ENCODE measurements at places on chromosomes 12 and 14.

- peak; percentile 59 for DNase-seq
Observed at GRCh38 chr12:121697093-121697698, 15.4 kb upstream of the TMEM120B start.

GRCh38 chr14:29941401-29941800, 13.8 kb upstream of the PRKD1 start:
- DNase-seq = no peak

DNA sequence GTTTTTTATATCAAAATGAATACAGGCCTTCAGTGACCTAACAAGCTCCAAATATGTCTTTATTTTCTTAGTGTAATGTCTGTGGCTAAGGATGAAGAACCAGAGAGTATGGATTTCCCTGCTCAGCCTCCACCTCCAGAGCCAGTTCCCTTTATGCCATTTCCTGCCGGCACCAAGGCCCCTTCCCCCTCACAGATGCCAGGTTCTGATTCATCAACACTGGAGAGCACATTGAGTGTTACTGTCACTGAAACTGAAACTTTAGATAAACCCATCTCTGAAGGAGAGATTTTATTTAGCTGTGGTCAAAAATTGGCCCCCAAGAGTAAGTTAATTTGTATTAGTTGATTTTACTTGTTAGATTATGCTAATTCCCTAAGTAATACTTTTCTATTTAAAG, 61.0 kb downstream of the KIAA0586 start:
- no peak for DNase-seq

GRCh38 chr14:89214221-89214965, 202.6 kb downstream of the FOXN3 start:
- no peak for DNase-seq

GRCh38 chr12:80837342-80837978, 100.3 kb downstream of the LIN7A start:
- peak; percentile 60 for DNase-seq

DNA sequence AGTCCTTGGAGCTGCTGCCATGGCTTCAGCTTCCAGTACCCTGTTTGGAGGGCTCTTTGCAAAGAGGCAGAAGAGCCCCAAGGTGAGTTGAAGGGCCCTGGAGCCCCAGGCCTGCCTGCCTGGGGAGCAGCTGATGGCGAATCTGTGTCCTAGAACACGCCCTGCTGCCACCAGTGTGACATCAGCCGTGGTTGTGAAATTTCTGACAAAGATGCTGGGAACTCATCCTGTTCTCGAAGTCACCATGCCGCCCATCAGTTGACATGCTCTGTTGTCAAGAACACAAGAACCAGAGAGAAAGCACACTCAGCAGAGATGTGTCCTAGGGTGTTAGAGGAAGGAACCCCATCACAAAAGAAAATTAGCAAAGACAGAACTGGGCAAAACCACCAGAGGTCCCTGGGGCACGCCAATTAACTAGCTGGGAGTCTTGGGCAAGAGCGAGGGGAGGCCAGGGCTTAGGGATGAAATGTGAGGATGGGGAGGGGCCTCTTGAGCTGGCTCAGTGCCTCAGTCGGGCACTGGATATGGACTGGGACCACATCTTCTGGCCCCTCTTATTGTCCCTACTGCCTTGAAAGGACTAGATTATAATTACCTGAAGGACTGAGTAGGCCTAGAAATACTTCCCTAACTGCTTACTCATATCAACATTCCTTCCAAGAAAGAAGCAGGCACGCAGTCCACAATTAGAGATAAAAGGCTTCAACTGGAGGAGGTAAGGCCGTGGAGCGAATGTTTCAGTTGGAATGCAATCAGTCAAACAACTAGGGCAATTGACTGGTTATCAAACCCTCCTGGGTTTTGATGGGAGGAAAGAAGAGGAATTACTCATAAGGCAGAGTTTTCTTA, 163.1 kb downstream of the CACNA1C start:
- no peak for DNase-seq

- DNase-seq = no peak
Observed at GRCh38 chr12:12357719-12358461, 1.0 kb downstream of the BORCS5 start.

DNA sequence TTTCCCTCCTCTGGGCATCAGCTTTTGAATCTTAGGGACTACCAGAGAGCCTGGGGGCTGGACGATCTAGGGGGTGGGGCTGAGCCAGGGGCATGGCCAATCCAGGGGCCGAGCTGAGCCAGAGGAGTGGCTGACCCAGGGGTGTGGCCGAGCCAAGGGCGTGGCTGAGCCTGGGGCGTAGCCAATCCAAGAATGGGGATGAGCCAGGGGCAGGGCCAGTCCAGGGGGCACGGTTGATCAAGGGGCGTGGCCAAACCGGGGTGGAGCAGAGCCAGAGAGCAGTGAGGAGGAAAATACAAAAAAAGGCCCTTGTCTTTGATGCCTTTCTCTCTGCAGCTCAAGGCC, 219.3 kb upstream of the NOS1 start:
- DNase-seq = peak; percentile 24

DNA sequence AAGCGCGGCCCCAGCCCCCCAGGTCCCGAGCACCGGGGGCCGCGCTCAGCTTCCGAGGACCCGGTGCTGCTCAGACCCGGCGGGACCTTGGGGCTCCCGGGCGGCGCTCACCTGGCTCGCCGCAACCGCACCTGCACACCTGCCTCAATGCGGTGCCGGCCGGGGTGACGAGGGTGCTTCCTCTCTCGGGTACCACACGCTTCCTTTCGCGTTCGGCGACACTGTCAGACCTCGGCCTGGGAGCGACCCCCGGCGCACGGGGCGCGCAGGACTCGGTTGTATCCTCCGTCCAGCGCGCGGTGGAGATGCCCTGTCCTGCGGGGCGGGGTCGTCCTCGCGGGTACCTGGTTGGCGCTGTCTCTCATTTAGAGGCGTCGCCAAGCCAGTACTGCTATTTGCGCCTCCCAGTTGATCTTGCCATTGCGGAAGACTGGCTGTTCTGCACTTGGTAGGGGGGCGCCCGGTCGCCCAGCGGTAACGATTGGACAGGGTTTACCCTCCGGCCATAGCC, 718 bp downstream of the PACS2 start:
- peak; percentile 57 for DNase-seq

GRCh38 chr14:61752626-61753025, 9.6 kb upstream of the SNAPC1 start:
- no peak for DNase-seq

DNA sequence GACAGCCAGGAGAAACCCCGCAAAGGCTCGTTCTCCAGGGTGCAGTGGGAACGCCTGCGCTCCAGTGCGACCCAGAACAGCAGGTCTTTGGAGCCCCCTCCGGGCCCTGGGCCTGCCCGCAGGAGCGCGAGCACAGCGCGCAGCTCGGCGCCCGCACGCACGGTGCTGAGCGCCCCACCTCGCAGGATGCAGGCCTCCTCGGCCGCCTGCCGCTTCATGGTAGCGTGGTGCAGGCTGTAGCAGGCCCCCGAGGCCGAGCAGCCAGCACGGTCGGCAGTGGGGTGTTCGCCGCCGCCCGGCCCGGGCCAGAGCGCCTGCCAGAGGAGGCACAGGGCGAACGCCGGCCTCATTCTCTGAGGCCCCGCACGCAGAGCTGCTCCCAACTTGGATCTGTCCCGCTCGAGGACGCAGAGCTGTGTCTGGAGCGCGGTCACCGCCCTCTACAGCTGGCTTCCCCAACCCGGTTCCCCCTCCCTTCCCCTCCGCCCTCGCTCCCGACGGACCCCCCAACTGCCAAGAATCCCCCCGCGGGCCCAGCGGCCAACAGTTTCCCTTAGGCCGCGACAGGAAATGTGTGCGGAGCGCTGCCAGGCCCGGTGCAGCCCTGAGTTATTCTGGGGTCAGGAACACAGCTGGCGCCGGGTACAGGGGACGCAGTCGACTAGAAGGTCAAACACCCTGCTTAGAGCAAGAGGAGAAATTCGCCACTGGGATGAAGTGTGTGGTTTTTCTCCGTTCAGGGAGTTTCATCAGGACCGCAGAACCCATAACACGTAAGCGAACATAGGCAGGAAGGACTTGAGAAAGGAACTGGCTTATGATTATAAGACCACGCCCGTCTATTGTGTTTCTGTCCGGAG, at the start of gene CLEC14A:
Gene CLEC14A, minus strand, starts transcription at position 421 of the 860 bp plus-strand sequence. Its CDS starts 71 bp downstream, at position 350.
- DNase-seq = peak; percentile 27

GRCh38 chr12:13073173-13073572, 29.0 kb downstream of the FAM234B start:
- DNase-seq = no peak

DNA sequence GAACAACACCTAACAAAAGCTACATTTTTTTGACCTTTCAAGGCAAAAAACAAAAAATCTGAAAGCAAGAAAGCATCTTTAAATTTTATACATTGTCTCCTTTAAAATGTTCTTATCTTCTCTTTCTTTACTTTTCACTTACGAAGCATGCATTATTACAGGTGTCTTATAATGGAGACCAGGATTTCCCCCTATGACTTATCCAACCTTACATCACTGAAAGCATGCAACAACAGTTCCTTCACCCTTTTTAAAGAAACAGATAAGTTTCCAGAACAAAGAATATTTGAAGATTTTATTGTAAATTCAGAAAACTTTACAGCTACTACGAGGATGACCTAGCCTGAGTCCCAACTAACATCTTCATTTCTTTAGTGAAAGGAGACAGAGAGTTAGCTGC, 277.2 kb downstream of the AKAP6 start:
- no peak for DNase-seq

GRCh38 chr14:27067961-27068360, 470.1 kb upstream of the NOVA1 start:
- DNase-seq = no peak

DNA sequence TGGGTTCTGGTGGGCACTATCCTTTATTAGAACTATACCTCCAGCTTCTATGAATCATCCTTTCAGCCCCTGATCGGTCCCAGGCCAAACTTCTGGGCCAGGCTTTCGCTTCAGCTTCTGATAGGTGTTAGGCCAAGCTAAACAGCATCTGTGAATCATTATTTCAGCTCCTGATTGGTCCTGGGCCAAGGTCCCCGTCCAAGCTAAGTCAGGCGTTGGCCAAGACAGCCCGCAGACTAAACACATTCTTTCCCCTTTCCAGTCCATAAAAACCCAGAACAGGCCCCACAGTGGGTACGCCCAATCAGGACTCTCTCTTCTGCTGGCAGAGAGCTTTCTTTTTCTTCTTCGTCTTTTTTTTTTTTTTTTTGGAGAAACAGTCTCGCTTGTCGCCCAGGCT, 1808.9 kb upstream of the SEL1L start:
- DNase-seq = no peak

DNA sequence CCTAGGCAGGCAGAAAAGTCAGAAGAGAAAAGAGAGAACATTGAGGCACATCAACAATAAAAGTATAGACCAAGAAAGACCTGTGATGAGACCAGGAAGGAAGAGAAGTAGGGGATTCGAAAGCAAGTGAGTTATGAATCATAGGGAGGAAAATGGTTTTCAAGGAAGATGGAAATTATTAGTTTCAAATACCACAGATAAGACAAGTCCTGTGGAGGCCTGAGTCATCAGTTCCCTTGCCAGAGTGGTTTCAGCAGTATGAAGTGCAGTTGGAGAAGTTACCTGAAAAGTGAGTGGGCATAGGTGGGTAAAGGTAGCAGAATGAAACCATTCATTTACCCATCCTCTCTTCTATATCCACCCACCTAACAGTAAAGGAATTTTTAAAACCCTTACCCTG, 25.2 kb upstream of the TSPAN8 start:
- no peak for DNase-seq

GRCh38 chr12:99108924-99109323, 463.8 kb downstream of the APAF1 start:
- DNase-seq = no peak

GRCh38 chr12:25699454-25699853, 146.4 kb upstream of the LMNTD1 start:
- DNase-seq = no peak

DNA sequence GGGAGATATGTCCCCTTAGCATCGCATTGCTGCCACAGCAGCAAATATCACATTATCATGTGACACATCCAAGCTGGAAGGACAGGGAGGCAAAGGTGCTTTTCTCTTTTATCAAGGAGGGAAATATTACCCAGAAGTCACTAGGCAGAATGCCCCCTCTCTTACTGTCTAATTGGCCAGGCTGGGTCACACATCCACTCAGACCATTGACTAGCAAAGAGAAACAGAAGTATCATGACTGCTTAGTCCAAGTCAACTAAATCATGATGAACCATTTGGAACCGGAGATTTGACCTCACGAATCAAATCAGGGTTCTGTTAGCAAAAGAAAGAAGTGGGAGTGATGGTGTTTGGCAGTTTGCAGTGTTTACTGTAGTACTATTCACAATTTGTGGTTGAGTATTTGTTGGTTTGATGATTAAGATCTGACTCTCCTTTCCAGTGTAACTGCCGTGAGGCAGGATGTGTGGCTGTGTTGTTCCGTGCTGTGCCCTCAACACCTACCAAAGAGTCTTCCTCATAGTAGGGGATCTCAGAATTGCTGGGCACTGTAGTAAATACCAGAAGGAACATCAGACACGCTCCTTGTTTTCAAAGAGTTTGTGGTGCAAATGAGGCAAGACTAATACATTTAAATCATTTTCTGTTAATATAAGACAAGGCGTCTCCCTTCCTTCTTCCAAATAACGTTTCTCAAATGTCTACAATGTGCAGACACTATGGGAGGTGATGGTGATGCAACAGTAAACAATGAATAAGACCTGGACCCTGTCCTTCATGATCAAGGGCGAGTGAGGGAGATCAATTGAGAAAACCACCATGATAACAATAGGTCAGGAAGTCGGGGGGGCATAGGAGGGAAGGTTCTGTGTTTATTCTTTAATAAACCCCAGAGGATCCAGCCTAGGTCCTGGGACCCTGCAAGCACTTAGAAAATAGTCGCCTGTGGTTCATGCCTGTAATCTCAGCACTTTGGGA, 194.4 kb upstream of the CRY1 start:
- DNase-seq = no peak

GRCh38 chr14:95481391-95482022, 34.9 kb downstream of the SYNE3 start:
- DNase-seq = no peak

DNA sequence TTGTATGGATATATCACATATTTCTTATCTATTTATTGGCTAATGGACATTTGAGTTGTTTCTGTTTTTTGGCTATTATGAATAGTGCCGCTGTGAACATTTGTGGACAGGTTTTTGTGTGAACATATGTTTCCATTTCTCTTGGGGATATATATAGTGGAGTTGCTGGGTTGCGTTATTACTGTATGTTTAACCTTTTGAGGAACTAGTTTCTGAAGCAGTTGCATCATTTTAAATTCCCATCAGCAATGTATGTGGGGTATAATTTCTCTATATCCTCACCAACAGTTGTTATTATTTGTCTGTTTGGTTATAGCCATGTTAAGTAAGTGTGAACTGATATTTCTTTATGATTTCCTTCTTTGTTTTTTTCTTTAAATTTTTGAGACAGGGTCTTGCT, 10.7 kb downstream of the TCTN2 start:
- DNase-seq = no peak
